AG04450 (cell line): ENCODE measurements at places on chromosomes 2 and 18.

DNA sequence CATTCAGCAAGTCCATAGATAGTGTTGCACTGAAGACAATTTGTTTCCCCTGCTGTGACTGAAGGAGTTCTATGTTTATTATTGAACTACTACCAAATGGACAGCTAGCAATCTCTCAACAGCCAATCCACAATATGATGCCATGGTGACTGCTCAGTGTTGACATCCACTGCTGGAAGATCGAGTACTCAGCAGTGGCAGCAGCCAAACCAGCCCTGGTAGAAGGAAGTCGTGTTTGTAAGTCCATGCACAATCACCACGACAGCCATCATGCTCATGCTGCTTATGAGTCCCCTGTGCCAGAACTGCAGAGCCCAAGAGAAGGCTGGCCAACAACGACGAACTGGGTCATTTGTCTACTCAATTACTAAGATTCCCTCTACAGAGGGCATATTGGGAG is 66.4 kb downstream of the OSR1 start:
- DNase-seq: no peak

DNA sequence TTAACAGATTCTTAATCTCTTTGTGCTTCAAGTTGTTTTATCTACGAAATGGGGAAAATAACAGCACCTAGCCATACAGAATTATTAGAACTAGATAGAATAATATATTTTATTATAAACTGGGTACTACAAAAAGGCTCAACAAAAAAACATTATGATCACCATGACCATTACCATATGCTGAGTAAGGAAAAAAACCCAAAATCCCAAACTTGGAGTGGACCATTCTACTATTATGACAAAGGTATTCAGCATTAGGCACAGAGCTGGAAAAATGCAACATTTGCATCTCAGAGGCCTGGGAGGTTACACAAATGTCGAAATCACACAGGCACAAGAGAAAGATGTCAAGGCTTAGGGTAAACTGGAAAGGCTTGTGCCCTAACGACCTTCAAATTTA is 162.8 kb downstream of the SRBD1 start:
- DNase-seq: no peak

GRCh38 chr2:221134718-221135117 is 437.4 kb downstream of the EPHA4 start:
- no peak for DNase-seq

DNA sequence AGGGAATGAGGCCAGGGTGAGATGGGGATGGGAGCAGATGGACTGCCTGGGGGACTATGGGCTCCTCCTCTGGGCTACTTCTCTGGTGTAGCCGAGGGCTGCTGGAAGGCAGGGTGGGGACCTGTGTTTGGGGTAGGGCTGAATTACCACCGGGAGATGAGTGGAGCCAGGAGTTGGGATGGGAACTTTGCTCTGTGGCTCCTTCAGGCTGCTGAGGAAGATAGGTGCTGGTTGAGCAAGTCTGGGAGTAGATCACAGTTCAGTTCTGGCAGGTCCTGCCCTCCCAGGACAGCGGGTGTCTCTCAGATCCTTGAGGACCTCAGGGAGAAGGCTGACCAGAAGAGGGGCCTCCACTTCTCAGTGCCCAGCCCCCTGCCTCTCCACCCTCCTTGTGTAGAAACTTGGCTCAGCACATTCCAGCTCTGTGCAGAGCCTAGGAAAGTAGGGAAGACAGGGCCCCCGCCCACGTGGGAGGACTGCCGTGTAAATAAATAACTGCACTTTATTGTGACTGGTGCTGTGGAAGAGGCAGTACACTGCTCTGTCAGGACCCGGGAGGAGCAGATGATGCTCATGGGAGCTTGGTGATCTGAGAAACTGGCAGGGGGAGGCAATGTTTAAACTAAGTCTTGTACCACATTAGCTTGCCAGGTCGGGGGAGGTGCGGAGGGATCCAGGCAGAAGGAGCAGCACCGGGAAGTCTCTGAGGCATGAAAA is 15.3 kb downstream of the TET3 start:
- peak; percentile 36 for DNase-seq

DNA sequence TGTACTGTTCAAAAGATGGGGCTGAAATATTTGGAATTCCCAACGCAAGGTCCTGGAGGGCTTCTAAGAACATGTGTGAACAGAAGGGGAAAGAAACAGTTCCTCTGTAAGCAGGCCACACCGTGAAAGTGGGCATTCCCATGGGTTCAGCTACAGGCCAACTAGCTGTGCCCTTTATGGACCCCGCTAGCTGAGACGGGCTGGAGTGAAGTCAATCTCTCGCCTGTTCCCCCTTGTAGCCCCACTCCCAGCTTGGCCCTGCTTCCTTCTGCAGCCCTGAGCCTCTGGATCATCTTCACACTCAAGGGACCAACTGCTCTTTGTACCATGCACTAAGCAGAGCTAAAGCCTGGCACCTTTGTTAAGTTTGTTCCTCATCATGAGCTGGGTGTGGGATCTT is 55.4 kb downstream of the POLR1A start:
- DNase-seq: no peak

DNA sequence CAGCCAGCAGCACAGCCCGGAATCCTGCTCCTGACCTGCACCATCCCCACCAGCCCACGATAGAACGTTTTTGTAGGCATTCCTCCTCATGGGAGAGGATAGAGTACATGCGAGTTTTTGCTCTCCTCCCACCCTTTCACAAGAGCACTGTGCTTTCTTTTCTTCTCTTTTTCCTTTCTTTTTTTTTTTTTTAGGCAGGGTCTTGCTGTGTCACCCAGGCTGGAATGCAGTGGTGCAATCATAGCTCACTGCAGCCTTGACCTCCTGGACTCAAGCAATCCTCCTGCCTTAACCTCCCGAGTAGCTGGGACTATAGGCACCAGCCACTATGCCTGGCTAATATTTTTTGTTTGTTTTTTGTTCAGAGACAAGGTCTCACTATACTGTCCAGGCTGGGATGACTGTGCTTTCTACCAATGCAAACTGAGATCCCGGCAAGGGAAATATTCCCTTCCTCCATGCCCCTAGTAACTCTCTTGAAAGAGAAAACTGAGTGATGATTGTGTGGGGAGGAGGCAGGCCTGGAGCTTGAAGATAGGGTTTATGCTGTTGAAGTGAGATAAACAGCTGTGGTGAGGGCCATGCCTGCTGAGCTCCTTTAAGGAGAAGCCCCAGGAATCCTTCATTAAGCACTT is 82.6 kb upstream of the TXNDC2 start:
- DNase-seq: no peak
